ENCODE measurements at places on chromosomes 12 and 14.

DNA sequence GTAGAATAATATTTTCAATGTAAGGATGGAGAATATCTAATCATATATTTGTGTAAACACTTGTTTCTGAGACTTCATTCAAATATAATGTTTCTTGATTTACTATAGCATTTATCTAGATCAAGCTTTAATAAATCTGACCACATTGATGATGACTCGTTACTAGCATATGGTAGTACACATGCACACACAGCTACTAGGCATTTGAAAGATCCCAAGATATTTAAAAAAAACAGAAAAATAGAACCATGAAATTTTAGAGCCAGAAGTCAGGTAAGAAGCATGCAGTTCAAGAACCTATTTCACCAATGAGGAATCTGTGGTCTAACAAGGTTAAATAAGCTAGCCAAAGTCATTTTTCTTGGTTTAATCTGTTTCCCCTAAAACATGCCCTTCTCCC lies 32.0 kb downstream of the DCP1B start:
- DNase-seq, result no peak

GRCh38 chr14:76919431-76920330 lies 93.5 kb downstream of the LRRC74A start:
- no peak for DNase-seq

GRCh38 chr12:27870939-27871338 lies 90.9 kb upstream of the MANSC4 start:
- DNase-seq, result no peak

- no peak for DNase-seq
These were observed 97.3 kb upstream of the RASSF8 start for GRCh38 chr12:25861226-25861625.

- DNase-seq, result no peak
These were observed 3.9 kb downstream of the ANKRD33 start for GRCh38 chr12:51891843-51892242.

- DNase-seq, result peak; percentile 17
These were observed at the start of gene SAMD4A for GRCh38 chr14:54566410-54567223. Gene SAMD4A, plus strand, starts transcription at chr14:54567128. Its CDS starts 789 bp downstream, at chr14:54567917.

- DNase-seq, result no peak
These were observed 1.3 kb downstream of the ZC3H10 start for GRCh38 chr12:56119361-56119796.

DNA sequence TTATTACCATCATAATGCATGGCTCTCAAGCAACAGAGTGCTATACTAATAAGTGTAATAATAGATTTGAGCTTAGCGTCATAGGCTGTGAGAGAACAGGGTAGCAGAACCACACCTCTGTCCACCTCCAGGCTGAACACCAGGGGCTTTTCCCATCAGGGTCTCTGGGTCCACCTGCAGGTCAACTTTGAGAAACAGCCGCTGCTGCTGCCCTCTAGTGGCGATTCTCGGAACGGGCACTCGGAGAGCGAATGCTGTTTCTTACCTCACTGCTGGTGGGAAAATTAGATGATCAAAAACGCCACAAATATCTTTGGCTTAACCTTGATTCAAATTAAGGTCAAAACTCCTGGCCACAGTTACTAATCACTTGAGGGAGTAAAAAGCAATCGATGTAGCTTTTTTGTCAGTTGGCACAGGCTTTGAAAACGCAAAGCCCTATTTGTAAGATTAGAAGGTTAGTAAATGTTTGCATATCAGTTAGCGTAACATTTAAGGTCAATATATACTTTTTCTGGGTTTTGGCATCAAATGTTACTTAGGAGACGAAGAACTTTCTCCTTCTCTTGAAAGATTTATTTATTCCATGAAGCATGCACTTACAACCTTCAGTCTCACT lies 127.9 kb upstream of the TMEM132D start:
- DNase-seq, result no peak

GRCh38 chr12:49200919-49201594 lies 12.2 kb upstream of the TUBA1A start:
- DNase-seq, result peak; percentile 38

DNA sequence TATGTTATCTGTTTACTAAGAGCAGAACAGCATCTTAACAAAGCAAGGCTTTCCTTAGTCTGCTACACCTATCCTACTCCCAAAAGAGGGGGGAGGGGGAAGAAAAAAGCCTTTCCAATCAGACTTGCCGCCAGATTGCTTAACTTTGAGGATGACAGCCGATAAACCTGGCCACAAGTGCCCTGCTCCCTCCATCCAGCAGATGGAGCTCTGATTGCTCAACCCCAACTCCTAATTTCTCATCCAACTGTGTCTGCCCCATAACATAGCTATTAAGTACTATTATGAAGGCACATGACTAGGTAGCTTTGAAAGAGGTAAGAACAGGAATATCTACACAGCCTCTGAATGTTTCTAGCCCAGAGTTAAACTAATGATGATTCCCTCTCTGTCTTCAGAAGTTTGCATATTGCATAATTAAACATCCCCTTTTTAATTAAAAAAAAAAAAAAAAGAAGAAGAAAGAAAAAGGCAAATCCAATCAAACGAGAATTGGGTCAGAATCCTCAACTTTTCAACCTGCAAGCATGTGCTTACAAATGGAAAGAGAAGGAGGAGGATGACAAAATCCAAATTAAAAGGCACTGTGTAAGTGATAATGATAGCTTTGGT lies 247.4 kb downstream of the GALC start:
- DNase-seq, result no peak

All from KG1 (cell line).